Activated CD4-positive, alpha-beta T cell treated with anti-CD3 and anti-CD28 coated beads for 24 hours (primary cell): ENCODE measurements at places on chromosomes 13 and 19.

GRCh38 chr19:39137131-39137530, 11.5 kb downstream of the PAK4 start:
- DNase-seq = no peak

DNA sequence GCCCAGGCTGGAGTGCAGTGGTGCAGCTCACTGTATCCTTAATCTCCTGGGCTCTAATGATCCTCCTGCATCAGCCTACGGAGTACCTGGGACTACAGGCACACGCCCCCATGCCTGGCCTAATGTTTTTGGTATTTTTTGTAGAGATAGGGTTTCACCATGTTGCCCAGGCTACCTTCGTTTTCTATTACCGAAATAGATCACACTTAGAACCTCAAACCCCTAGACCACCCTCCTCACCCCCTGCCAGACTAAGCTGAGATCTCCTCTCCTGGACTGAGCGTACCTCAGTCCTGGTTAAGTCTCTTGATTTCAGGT, 391 bp downstream of the KLF1 start:
- no peak for DNase-seq

DNA sequence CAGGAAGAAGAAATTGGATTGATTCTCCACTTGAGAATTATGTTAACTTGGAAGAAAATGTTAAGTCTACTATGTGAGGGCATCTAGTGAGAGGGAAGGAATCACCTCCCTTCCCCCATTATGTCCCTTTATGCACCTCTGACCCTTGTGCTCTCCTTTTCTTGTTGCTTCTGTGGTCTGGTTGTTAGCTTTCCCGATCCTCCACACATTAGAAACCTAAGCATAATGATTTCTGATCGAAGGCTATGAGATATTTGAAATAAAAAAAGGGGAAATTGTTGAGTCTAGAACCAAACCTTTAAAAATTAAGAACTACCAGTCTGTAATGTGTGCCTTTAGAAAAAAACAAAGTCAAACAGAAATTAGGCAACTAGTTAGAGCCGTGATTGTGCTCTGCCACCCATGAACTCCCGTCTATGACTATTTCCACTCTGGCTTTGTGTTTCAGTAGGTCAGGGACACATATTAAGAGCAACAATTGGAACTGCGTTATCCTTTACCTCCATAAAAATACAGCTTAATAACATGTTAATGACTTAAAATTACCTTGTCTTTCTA, 463 bp upstream of the GPC6 start:
- DNase-seq = no peak

GRCh38 chr13:97559981-97560380, 126.0 kb downstream of the RAP2A start:
- no peak for DNase-seq

DNA sequence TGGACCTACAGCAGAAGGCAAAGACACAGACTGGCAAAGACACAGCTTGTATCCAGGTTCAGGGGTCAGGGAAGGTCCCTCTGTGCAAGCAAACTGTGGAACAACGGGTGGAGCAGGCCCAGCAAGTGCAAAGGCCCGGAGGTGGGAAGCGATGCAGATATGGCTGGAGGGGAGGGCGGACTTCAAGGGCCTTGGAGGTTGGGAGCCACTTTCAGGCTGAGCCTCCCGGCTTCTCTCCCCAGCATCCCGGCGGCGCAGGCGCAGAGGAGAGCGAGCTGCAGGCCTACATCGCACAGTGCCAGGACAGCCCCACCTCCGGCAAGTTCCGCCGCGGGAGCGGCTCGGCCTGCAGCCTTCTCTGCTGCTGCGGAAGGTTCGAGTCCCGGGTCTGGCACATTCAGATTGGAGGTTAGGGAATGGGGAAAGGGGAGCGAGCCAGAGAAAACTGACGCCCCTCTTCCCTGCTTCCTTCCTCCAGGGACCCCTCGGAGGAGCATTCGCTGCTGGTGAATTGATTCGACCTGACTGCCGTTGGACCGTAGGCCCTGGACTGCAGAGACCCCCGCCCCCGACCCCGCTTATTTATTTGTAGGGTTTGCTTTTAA, 2.1 kb upstream of the PNPLA6 start:
- DNase-seq = no peak

- no peak for DNase-seq
Measured at GRCh38 chr19:11194173-11194572, 3.2 kb downstream of the KANK2 start.

- DNase-seq = no peak
Measured at GRCh38 chr13:80469853-80470381, 129.0 kb upstream of the SPRY2 start.

GRCh38 chr19:12543855-12544254, 7.4 kb downstream of the ZNF564 start:
- no peak for DNase-seq

DNA sequence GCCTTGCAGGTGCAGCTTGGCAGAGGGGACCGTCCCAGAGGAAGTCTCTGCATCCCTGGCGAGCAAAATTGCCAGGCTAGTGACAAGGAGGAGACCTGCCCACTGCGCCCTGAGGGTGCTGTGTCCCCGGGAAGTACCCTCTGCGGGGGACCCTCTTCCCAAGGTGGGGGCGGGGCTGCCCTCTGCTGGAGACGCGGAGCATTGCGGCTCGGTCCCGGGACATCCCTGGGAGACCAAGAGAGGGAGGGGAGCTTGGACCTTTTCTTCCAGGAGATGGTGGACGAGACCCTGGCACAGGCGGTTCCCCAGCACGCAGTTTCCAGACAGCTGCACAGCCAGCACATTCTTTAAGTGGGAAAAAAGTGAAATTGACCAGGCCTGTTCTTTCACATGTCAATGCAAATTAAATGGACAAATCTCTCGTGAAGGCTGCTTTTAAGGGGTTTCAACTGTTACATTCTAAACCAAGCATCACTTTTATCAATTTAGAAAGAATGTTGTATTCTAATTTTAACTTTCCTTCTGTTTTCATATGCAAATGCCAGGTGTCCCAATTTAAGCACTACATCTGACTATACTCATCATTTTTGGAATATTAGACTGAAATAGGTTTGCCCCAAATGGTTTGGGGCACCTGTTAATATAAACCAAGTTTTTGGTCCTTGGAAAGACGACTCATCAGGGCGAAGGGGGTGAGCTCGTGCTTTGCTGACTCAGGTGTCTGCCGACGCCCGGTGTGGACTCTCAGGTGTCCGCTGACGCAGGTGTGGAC, 60.7 kb downstream of the MCF2L start:
- DNase-seq = peak; percentile 47

- no peak for DNase-seq
Measured at GRCh38 chr13:108005231-108005630, 210.1 kb downstream of the LIG4 start.

GRCh38 chr13:53254500-53254899, 225.9 kb downstream of the OLFM4 start:
- DNase-seq = no peak

GRCh38 chr13:46179969-46180763, 1.8 kb downstream of the LCP1 start:
- no peak for DNase-seq

- DNase-seq = no peak
Measured at GRCh38 chr13:79533781-79534400, 52.9 kb downstream of the NDFIP2 start.

DNA sequence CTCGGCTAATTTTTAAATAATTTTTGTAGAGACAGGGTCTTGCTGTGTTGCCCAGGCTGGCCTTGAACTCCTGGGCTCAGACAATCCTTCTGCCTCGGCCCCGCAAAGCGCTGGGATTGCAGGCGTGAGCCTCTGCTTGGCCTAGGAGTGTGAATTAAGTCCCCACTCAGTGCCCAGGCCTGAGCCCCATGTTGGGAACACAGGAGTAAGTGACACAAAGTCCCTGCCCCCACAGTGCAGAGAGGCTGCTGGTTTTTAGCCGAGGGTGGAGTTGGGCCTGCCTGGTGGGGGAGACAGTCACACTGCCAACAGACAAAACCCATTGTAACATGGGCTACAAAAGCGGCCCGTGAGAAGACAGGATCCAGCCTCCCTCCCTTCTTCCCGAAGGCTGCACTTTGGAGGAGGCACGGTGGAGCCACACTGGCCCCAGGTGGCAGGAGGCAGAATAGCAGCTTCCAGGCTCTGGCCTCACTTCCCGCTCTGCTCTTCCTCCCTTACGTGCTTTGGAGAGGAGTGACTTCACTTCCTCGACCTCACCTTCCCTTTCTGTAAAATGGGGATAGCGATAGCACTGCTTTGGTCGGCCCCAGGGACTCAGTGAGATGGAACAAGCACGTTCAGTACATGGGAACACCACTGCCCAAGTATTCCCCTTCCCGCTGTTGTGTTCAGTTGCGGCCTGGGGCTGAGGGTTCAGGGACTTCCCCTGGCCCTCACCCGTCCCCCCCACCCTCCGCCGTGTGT, 15.2 kb upstream of the EHD2 start:
- peak; percentile 47 for DNase-seq

DNA sequence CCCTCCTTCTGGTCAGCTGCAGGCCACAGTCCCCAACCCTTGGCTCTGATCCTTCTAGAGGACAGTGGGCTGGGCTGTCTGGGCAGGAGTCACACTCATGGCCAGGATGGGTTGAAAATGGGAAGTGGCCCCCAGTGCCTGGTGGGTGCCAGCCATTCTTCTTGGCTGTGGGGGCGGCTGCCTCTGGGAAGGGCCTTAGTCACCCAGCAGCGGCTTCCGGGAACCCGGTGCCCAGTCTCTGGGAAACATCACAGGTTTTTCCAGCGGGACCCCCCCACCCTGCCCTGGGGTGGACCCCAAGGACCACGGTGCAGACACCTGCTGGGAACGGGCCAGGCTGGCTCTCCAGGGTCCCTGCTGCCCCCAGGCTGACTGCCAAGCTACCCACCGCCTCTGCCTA, 27.3 kb upstream of the SLC7A10 start:
- no peak for DNase-seq

- DNase-seq = no peak
Measured at GRCh38 chr13:62040806-62041205, 625.2 kb upstream of the PCDH20 start.

DNA sequence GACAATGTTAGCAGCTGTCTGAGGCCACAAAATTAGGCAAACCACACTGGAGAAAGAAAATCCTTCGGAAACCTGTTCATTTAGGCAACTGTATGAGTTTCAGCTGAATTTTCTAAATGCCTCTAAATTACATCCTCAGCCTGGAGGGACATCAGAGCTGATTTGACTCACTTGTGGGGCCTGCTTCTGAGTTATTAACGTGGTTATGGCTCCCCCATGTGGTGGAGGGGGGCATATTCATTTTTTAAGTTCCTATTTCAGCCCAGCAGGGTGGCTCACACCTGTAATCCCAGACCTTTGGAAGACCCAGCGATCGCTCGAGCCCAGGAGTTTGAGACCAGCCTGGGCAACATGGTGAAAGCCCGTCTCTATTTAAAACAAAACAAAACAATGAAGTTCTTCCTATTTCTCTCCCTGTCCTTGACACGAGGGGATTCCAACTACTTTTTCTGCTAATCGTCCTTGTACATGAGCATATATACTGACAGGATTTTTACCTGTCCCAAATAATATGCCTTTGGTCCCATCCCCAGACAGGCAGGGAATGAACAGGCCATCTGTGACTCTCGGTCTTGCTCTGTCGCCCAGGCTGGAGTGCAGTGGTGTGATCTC, 31.5 kb upstream of the HIF3A start:
- DNase-seq = peak; percentile 41

DNA sequence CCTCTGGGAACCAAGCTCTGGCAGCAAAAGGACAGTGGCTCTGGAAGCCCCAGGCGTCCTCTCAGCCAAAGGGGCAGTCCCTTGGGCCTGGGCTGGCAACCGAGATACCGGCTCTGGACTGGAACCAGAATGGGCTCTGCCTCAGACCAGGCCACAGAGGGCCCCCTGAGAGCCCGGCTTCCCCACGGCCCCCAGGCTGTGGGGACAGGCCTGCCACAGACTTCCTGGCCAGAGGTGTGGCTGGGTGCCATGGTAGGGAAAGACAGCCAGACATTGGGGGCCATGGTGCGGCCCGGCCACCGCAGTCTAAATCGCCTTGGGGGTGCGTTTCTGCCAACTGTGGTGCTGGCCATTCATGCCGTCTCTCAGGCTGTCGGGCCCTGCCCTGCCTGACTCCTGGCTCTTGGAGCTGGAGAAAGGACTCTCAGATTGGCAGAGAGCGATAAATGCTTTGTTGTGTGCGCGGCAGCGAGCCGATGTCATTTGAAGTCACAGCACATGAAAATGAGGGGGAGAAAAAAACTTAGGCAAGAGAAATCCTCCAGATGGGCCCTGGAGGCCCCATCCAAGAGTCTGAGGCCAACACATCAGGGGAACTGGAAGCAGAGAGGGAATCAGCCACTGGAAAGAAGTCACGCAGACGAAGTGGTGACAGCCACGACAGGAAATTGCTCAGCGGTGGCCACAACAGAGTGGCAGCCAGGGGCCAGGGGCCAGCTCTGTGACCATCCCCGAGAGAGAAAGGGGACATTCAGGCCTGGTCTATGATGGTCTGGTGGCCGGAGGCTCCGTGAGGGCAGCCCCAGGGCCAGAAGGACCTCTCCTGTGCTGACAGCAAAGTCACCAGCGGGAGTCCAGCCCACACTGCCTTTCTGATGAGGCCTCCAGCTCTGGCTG, 26.5 kb downstream of the SH3GL1 start:
- no peak for DNase-seq

DNA sequence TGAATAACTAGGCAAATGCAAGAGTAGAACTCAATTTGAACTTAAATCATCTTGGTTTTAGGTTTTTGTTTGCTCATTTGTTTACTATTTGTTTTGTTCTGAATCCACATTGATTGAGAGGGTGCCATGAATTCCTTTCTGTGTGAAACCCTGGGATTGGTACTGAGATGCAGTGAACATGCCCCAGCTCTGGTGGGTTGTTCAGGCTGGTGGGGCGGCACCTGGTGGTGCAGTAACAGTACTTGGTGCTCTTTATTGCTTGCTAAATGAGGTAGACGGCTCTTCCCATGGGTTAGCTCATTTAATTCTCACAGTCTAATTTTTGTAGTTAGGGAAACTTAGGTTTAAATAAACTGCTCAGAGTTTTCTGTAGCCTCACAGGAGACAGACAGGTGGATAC, 48.4 kb downstream of the WASF3 start:
- no peak for DNase-seq

DNA sequence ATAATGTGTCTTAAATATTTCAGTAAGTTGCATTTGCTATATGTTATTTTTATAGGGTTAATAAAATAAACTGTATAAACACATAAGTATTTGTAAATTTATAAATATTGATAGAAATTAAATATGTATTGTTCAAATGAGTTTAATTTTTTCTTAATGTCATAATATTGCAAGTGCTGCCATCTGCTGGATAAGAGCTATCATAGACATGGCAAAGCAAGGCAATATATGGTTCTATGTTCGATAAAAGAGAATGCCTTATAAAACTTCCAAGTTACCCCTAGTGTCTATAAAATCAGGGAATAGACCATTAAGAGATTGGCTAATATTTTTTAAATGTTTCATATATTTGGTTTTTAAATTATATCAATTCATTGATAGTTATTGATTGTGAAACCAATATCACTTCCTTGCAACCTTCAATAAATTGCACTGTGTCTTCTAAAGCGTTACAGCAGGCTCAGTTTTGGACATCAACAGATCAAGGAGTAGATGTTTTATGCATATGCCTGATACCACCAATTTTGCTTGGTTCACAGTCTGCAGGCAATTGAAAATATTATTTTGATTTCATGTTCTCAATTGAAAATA, 29.0 kb upstream of the SLITRK6 start:
- no peak for DNase-seq
